Left hindlimb (tissue), 1 donor: ENCODE measurements at places on chromosomes 11 and 22.
A peak's percentile ranks its signal among the peaks of the same experiment; 100 is the strongest.

DNA sequence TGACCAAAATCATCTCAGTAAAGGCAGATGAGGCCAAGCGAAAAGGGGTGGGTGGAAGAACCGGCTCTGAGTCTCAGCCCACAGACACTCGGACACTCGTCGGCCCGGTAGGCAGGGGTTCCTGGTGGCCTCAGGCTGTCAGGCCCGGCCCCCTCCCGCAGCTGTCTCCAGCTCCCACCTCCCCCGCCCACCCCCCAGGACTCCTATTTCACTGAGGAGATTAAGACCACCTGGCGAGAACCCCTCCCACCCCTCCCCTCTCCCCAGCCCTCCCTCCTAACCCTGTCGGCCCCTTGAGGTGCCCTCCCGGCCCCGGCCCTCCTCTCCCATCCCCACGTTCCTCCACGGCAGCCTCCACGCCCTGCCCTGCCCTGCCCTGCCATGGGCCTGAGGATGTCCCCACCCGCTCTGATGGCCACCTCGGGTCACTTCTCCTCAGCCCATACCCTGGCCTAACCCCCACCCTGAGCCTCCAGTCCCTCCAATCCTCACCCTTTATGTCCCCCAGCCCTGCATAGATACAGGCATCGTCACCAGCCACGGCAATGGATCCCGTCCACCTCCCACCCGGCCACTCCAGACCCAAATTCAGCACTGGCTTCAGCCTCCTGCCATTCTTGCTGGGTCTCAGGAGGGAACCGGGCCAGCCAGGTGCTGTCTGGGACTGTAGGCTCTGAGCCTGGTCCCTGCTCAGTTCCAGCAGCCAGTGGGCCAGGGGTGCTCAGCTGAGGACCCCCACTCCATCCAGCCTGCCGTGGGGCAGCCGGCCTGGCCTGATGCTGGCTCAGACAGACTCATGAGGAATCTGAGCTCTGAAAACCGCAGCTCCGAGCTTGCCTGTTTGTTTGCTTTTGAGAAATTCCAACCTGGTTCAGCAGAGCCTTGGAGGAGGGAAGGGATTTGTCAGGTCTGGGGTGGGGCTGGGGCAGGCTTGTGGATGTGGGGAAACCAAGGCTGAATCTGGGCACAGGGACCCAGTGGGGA, 9.8 kb upstream of the TBX1 start:
- DNase-seq, result no peak

DNA sequence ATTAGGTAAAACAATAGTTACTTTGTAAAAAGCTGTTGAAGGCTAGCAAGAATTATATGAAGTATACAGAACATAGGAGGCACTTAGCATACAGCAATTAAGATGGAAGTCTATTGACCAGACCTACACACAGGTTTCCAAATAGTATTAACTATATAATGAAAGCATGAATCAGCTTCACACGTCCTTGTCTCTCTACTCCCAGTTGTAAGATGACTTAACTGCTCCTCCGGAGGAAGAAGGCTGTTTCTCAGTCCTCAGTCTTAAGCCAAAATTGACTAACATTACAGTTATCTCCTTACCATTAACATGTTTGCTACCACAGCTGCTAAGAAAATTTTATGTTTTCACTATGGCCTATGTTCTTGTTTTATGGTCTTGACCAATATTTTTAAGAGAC, 24.7 kb downstream of the SIK3 start:
- DNase-seq, result no peak

- DNase-seq, result no peak
These were observed 2.4 kb upstream of the ATL3 start for GRCh38 chr11:63673579-63673978.

- no peak for DNase-seq
These were observed 51.5 kb upstream of the POU2AF2 start for GRCh38 chr11:111193924-111194490.

- no peak for DNase-seq
These were observed 106.0 kb upstream of the OR9Q1 start for GRCh38 chr11:57917632-57918031.

DNA sequence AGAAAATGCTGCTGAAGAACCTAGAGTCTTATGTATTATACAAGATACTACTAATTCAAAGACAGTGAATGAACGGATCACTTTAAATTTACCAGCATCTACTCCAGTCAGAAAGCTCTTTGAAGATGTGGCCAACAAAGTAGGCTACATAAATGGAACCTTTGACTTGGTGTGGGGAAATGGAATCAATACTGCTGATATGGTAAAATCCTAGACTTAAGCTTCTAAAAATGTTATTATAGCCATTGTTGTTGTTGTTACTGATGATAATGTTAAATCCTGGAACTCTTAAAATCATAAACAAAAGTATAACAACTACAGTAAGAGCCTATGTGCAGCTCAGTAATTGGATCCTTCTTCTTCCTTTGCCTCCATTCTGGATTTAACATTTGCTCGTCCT, 38.4 kb downstream of the USP47 start:
- no peak for DNase-seq

- DNase-seq, result no peak
These were observed 11.0 kb downstream of the TOB2 start for GRCh38 chr22:41435560-41435959.

DNA sequence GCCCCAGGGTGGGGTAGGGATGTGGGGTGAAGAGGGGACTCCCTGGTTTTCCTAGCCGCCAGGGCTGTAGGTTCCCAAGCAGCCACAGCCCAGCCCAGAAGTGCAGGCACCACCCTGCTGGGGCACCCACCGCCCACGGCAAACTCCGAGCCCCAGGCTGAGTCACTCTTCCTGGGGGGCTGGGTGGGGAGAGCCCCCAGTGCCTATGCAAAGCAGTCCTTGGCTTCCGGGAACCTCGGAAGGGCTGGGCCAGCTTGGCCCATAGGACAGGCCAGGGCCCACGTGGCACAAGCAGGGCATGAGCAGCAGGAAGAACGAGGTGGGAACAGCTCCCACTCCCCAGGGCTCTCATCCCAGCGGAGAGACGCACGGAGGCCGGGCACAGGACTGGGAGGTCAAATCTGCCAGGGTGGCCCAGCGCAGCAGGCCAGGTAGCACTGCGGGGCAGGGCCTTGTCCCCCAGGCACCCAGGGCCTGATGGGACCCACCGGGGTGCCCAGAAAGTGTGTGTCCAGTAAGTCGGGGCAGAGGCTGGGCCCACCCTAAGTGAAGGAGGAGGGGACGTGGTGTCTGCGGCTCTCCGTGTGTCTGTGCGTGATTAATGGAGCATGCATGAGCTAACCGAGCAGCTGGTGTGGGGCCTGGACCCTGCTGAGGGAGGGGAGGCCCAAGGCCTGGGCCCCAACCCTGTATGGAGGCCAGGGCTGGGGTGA, 4.6 kb upstream of the IL17REL start:
- DNase-seq, result no peak

GRCh38 chr11:109012991-109013390, 348.1 kb downstream of the DDX10 start:
- no peak for DNase-seq

DNA sequence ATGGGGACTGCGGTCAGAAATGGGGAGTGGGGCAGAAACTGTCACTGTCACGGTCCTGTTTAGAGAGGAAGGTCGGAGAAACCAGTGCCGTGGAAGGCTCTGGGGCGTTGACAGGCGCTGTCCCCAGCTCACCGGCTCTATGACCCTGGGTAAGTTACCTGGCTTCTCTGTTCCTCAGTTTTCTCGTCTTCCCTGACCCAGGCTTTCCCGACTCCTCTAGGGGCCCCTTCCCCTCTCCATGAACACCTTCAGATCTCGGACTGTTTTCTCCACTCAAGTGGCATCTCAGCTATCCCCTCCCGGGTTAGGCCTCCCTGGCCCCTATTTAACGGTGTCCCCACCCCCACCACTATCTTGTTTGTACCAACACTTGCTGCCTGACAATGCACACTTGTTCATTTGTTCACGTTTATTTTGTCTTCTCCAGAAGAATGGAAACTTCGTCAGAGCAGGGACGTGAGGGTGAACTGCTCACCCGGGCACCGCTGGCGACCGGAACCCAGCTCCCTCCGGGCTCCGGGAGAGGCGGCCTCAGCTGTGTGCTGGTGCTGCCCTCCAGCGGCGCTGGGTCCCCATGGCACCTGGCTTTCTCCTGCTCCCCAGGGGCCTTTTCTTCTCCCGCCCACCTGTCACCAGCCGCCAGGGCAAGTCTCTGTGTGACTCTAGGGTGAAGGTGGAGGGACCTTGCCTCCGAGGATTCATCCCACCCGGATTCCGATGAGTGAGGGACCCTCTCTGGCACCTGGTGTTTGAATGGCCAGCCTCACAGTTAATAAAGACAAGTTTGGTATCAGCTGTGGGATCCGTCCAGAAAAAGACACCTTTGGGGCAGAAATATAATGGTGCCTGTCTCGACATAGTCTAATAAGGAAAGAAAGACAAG, 33.1 kb upstream of the SLC35C1 start:
- DNase-seq, result peak; percentile 87

DNA sequence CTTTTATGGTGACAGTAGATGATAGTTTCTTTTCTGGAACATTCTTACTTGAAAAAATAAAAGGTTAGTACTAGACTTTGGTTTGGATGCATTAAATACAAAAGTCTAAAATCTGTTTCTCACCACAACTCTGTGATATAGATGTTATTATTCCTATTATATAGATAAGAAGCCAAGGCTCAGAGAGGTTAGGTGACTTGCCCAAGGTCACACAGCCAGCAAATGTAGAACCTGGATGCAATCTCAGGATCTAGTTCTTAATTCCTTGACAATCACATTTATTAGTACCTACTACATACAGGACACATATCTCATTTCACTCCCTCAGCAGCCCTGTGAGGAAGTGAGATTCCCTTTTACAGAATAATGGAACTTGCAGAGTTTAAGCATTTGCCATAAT, 26.3 kb upstream of the SMCO4 start:
- DNase-seq, result no peak

- DNase-seq, result no peak
These were observed 13.5 kb downstream of the KCNJ1 start for GRCh38 chr11:128853559-128853958.

GRCh38 chr11:7489376-7489775, 4.1 kb downstream of the OLFML1 start:
- DNase-seq, result no peak

GRCh38 chr22:23591201-23591791, 11.2 kb upstream of the IGLL1 start:
- DNase-seq, result no peak

GRCh38 chr22:35322126-35322525, 22.4 kb downstream of the TOM1 start:
- no peak for DNase-seq

DNA sequence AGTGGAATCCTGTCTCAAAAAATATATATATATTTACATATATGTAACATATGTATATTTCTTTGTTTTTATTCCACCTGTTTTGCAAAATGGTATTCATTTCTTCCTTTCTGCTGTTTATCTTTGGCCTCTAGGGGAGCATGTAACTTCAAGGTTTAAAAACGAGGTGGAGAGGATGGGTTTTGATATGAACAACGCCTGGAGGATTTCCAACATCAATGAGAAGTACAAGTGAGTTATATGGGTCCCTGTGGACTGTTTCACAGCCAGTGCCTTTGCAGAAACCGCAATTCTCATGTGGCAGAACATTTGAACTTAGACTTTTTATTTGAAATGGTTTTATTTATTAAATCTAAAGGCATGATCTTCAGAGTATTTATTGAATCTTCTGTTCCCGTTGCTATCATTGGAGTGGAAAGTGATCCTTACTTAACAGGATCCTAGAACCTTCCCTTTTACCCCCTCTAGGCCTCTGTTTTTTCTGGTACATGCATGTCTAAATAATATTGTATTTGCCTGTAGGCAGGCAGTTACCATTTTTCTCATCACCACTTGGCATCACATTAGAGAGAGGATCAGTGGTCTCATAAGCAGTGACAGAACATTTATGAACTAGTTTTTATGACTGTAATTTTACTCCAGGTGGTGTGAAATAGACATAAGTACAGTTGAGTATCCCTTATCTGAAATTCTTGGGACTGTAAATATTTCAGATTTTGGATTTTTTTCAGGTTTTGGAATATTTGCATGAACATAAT, 81.5 kb upstream of the HORMAD2 start:
- no peak for DNase-seq

GRCh38 chr22:40627612-40628011, 8.9 kb downstream of the MRTFA start:
- DNase-seq, result no peak

- DNase-seq, result no peak
These were observed 40.4 kb downstream of the GAB4 start for GRCh38 chr22:16967453-16968217.

DNA sequence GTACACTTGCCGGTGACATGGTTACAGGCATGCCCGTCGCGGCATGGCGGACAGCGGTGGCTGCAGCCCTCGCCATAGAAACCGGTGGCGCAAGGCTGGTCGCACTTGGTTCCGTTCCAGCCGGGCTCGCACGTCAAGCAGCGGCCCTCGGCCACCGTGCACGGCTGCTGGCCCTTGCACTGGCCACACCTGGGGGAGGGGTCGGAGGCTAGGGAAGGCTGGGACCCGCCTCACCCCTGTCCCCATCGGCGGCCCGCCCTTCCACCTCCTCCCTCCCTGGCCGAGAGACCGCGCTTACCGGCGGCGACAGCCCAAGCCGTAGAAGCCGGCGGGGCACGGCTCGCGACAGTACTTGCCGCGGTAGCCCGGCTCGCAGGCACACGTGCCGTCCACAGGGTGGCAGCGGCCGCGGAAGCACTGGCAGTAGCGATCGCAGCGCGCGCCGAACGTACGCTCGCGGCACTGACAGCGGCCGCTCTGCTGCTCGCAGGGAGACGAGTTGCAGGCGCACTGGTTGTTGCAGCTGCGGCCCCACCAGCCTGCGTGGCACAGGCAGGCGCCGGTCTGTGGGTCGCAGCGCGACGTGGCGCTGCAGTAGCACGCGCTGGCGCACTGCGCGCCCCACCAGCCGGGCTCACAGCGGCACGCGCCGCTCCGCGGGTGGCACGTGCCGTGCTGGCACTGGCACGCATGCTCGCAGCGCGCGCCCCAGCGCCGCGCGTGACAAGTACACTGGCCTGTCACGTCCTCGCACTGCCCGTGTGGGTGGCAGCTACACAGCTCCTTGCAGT, 6.7 kb downstream of the SCARF2 start:
- DNase-seq, result peak; percentile 51
